GM23338 (cell line): ENCODE measurements at places on chromosomes 12 and 14.

- H3K27me3 ChIP-seq = no peaks in the 10 kb centered on the region
- no peak for DNase-seq
- no peak overlapping the region for H3K4me3 ChIP-seq
- no peaks in the 10 kb centered on the region for H3K36me3 ChIP-seq
- H3K27ac ChIP-seq = no peak overlapping the region
These were observed 310.0 kb upstream of the DCN start for GRCh38 chr12:91492648-91493047.

DNA sequence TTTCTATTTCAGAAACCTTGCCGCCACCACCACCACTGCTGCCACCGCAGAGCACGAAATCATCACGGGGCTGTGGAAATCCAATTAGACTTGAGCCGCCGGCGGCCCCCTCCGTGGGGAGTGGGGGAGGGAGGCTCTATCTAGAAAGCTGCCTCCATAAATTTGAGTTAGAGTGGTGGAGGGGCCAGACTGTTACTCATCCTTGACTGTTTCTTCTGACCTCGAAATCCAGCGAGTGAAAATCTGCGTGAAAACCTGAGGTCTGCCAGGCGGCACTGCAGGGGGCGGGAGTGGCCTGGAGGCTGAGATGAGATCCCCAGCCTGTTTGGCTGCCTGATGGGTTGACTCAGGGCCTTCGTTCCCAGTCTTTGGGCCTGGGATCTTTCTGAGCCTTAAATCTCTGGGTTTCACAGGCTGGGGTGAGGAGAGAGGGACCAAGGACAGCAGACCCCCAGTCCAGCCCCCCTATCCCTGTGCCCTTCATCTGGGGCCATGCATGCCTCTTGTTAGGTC lies 29.9 kb downstream of the TSPAN9 start:
- no peak overlapping the region for H3K4me3 ChIP-seq
- peaks cover 4% of the 10 kb centered on the region; the same call in 1 of the 2 replicates for H3K4me1 ChIP-seq
- DNase-seq = peak; percentile 48
- no peaks in the 10 kb centered on the region for H3K36me3 ChIP-seq
- H3K27me3 ChIP-seq = no peaks in the 10 kb centered on the region
- H3K27ac ChIP-seq = no peak overlapping the region

DNA sequence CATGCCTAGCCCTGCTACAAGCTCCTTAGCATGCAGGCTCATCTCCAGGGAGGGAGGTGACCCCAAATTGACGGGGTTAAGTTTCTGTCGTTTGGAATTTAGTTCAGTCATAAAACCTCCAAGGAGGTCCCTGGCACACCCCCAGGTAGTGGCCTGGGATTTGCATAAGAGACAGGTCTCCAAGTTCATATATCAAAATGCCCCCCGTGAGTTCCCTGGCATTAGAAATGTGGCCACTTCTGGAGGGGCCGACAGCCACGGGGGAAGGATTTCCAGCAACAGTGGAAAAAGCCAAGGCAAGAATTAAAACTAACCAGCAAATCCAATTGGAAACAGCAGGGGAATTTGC lies 228.8 kb downstream of the BCL11B start:
- H3K27ac ChIP-seq = no peak overlapping the region
- no peaks in the 10 kb centered on the region for H3K27me3 ChIP-seq
- no peaks in the 10 kb centered on the region for H3K36me3 ChIP-seq
- DNase-seq = no peak
- no peaks in the 10 kb centered on the region for H3K4me1 ChIP-seq
- no peak overlapping the region for H3K4me3 ChIP-seq

- peaks cover 10% of the 10 kb centered on the region; the same call in 1 of the 2 replicates for H3K4me1 ChIP-seq
- DNase-seq = no peak
- H3K27me3 ChIP-seq = peaks cover 22% of the 10 kb centered on the region
These were observed 137.5 kb upstream of the KRAS start for GRCh38 chr12:25388183-25388582.

DNA sequence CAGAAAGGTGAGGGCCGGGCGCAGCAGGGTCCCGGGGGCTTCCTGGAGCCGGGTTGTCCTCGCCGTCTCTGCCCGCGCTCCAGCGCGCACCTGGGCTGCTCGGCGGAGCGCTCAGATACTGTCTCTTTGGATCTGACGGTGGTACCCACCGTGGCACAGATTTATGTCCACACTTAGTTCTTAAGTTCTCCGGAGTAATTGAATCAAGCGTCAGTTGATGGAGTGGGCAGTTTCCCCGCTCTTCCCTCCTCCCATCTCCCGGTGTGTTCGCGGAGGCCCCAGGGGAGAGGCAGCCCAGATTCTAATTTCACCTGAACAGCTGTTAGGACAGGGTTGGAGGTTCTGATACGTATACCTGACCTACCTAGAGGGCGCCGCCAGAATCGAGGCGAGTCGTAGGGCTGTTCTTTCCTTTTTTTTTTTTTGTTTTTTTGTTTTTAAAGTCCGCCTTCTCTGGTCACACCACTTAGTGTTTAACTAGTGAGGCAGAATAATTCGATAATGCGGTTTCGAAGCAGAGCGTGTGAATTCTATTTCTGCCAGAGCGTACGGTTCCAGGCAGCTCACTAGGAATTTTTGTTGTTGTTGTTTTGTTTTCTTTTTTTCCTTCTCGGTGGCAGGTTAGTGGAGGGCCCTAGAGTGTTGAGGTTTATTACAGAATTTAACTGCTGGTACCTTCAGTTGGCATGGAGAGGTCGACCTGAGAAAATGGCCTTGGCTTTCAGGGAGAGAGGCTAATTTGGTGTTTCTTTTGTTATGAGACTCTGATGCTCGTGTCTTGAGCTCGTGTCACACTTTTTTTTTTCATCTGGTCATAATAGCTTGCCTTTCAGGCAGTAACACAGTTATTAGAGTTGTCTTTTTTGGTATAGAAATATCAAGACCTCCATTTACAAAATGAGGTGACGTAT lies 22.3 kb upstream of the GNS start:
- peak; percentile 65 for DNase-seq
- peaks cover 16% of the 10 kb centered on the region for H3K4me1 ChIP-seq
- peak overlapping the region; percentile 70 for H3K4me3 ChIP-seq

DNA sequence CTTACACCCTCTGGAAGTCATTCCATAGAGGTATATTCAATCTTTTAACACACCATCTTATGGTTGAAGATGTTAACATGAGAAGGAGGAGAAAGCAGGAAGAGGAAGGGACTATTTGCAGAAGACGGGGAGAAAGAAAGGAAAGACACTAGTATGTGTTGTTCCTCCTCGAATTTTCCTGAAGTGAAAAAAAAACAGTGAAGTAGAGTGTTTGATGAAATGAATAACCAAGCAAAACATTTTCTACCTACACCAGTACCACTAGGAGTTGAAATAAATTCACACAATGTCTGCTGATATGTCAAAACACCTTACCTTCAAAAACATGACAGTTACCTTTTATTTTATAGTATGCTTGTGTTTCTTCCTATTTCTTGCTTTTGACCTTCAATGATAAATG lies 1.4 kb upstream of the CNOT2 start:
- no peaks in the 10 kb centered on the region for H3K36me3 ChIP-seq
- no peak for DNase-seq
- H3K27ac ChIP-seq = peak overlapping the region; percentile 100

DNA sequence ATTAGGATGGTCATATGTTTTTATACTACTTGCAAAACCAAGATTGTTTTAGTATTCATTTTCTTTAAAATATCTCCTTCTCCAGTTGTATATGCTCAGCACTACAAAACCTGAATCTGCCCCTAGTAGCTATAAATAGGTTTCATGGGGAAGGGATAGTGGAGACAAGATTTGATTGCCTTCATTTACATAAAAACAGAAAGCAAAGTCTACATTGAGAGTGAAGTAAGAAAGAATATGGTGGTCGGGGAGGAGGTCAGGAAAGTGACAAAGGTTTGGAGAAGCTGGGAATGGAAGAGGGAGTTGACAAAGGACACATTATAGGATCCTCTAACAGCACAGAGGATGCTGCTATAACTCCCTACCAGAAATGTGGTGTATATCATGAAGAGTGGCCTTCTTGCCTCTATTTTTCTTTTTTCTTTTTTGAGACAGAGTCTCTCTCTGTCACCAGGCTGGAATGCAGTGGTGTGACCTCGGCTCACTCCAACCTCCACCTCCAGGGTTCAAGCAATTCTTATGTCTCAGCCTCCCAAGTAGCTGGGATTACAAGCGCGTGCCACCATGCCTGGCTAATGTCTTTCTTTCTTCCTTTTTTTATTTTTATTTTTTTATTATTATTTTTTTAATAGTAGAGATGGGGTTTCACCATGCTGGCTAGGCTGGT lies 6.6 kb upstream of the LRP6 start:
- H3K4me1 ChIP-seq = peaks cover 15% of the 10 kb centered on the region
- H3K36me3 ChIP-seq = no peaks in the 10 kb centered on the region
- H3K27me3 ChIP-seq = no peaks in the 10 kb centered on the region
- DNase-seq = no peak
- peak overlapping the region; percentile 37 for H3K27ac ChIP-seq
- no peak overlapping the region for H3K4me3 ChIP-seq

GRCh38 chr14:93230539-93230938 lies 23.5 kb downstream of the UBR7 start:
- DNase-seq = no peak
- no peak overlapping the region for H3K4me3 ChIP-seq
- peaks cover 4% of the 10 kb centered on the region; the same call in 1 of the 2 replicates for H3K36me3 ChIP-seq
- no peaks in the 10 kb centered on the region for H3K27me3 ChIP-seq

GRCh38 chr12:77609016-77609415 lies 221.7 kb upstream of the NAV3 start:
- no peak for DNase-seq
- no peak overlapping the region for H3K27ac ChIP-seq
- no peaks in the 10 kb centered on the region for H3K27me3 ChIP-seq
- H3K4me3 ChIP-seq = no peak overlapping the region
- peaks cover 13% of the 10 kb centered on the region for H3K4me1 ChIP-seq
- H3K36me3 ChIP-seq = no peaks in the 10 kb centered on the region
